ENCODE measurements at places on chromosomes 7 and 10.

DNA sequence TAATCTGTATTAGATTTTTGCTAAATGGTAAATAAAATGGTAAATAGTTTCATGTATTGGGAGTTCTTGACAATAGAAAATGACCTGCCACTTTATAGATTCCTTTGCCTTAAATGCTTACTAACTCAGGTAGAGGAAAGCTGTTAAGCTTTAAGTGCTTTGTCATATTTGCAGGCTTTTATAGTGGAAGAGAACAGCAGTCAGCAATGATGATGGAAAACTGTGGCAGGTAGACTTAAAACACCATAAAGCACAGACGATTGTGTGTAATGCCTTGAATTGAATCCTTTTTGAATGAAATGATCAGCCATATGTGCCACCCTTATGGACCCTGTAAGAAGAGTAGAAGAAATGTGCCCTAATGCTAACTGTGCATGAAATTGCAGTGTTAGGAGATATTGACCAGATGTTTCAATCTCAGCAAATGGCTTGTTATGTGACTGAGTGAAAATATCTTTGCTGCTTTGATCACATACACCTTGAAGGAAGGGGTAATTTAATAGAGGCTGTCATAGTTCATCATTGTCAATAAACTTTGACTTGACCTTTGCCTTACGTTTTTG, 230.4 kb downstream of the ADK start:
- DNase-seq = no peak

- DNase-seq = no peak
Observed at GRCh38 chr7:136637813-136638212, 230.6 kb upstream of the CHRM2 start.

DNA sequence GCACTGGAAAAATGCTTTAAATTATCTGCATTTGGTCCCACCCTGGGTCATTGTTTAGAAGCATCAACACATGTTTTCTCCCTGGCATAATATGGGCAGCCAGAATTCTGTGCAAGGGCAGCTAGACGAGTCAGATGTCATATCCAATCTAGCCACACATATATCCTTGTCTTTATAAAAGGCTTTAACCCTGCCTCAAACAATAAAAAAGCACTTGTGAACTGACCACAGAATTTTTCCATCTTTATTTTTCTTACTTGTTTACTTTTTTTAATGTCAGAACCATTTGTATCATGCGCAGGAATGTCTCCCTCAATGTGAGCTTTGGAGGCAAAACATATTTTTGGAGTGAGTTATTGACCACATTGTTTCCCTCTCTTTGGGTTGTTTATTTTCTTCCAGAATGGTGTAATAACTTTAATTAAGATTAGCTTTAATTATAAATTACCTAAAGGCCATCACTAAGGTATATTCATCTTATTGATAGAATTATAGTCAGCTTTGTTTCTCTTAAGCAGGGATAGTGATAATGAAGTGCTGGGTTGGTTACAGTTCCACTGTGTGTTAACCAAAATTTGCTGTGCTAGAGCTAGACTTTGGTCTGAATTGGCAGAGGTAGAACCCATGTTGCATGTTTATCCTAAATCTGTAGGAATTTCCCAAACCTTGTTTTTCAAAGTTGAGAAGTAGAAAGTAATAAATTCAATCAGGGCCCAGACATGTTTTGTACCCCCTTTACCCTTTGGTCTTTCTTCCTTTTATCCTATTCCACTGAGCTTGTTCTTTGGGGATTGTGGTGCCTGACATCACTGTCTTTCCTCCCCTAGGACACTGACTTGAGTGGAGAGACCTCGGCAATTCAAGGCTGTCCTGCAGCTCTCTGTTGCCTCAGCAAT, 1078.4 kb downstream of the KCNMA1 start:
- peak; percentile 87 for DNase-seq

DNA sequence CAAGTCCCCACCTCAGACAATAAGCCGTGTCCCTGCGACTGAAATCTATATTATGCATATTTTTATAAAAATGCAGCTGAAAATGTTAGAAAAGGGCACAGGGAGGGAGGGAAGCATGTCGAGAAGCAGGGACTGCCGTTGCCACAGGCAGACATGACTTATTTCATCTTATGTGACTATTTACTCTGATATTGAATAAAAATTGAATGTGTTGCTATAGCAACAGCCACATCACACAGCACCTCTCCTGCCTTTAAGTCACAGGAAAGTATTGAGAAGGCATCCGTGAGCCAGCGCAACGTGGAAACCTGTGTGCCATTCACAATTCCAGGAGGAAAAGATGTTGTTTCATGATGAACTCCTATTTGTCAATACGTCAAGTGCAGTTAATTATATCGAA, 549.5 kb downstream of the DNAJB6 start:
- no peak for DNase-seq

All from GM04503 (cell line).